ENCODE measurements at places on chromosomes 1 and 21. TPM values are rescaled to one million over a fixed set of nuclear protein-coding genes. Genes with fewer than 3 reads are reported as not detected.

Gene AMY2A
- total RNA-seq: not detected

GRCh38 chr1:13622446-13622845 lies 38.8 kb downstream of the PDPN start:
- no peak for DNase-seq

Gene IVL
- not detected for total RNA-seq

DNA sequence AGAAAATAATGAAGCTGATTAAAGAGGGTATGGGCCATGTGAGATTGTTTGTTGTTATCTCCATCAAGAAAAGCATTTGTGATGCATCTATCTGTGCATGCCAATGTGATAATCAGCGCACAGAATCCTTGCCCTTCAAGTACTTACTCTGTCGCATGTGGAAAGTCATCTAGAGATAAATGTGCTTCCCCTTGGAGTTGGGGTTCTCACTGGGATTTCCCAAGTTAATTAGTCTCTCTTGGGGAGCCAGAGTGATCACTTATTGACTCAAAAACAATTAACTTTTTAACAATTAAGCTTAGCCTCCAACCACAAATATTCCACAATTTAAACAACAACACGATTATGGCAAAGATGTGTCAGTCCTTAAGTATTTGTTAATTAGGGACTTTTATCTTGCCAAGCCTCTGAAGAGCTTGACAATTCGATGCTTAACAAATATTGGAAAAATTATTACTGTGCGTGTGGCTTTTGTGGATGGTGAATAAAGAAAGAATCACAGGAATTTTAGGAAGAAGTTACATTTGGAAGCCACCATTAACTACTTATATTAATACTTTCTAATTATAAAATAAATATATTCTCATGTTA lies 17.5 kb downstream of the RHOU start:
- DNase-seq: no peak

DNA sequence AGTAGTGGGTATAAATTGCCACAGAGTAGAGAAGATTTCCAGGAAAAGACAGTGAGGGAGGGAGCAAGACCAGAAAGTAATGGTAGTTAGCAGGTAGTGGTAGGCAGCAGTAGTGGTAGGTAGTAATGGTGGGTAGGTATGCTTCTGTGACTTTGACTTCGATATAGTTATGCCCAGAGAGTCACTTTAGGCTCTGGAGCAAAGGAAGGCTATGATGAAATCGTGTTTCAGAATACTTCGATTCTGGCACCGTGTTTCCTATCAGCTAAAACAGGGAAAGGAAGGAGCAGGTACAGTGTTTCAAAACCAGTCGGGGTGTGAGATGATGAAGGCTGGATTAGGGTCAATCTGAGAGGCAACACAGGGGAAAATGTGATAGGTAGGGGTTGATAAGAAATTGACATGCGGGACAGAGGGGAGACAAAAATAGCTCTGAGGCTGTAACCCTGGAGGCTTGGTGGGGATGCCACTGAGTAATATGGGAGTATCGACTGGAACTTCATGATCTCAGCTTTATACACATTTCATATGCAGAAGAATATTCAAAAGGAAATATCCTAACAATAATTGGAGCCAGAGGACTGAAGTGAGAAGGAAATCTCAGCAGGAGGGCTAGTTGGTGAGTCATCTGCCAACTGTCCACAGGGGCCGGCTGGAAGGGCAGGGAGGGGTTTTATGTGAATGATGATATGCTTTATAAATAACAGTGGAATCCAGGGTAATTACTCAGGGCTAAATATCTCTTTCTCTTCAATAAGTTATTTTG lies 25.2 kb upstream of the TRIM45 start:
- no peak for DNase-seq

DNA sequence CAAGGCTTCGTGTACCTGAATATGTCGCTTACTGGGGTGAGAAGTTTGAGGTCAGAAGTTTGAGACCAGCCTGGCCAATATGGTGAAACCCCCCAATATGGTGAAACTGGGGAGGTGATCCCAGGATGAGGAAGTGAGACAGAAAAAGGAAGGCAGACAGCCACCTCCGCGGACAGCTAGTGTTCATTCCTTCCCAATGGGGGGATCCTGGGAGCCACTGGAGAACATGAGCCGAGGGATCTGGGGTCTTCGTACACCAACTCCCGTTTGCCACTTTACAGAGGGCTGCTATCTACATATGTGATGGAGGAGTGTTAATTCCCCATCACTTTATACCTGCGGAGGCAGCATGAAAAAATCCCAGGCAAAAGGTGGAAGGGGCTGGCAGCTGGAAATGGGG lies 19.6 kb upstream of the IFFO2 start:
- no peak for DNase-seq

DNA sequence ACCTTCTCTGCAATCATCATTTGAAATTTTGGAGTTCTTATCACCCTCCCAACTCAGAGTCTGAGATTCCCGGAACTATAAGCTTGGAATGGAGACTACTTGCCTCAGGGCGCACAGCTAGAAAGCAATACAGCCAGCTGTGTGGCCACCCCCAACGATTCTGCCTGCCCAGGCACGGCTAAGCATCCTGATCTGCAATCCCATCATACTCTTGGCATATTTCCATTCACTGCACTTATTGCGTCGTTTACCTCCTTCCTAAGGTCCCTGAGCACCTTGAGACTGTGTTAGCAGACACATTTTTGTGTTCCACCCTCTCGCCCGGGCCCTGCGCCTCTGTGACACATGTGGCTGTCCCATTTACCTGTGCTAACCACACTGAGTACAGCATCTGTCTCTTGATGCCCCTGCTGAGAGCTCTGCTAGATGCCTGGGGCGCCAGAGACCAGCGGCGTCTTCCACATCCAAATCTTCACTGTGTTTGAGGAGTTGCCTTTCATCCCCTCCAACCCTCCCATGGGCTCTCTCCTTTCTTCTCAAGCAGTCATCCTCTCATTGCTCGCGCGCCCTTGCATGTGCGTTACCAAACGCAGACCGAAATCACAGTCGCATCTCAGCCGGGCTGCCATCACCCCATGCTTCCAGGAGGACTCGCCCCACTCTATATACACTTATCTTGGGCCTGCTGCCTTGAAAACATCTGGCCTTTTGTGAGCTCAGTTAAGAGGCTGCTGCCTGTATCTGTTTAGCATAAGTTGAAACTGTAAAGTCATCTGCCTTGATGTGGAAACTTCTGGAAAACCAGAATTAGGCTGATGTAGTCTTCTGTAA lies 3.5 kb upstream of the CLDN19 start:
- DNase-seq: no peak

Gene LCE1F
- not detected for total RNA-seq

Gene POU2F1
- total RNA-seq: 40.1 TPM

GRCh38 chr21:38433471-38433870 lies 64.8 kb downstream of the ERG start:
- no peak for DNase-seq

DNA sequence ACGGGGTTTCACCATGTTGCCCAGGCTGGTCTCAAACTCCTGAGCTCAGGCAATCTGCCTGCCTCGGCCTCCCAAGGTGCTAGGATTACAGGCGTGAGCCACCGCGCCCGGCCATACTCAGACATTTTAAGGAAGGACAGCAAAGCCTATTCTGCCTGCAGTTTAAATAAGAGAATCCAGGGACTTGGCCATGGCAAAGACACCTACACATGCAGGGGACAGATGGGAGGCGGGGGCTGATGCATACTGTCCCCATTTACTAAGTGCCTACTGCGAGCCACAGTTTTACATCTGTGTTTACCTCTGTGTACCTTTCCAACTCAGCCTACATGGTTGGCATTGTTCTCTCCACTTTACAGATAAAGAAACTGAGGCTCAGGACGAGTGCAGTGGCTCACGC lies 25.4 kb downstream of the LDLRAD2 start:
- DNase-seq: no peak

GRCh38 chr1:245809361-245809760 lies 654.6 kb downstream of the KIF26B start:
- DNase-seq: no peak

GRCh38 chr1:240484804-240485443 lies 127.0 kb downstream of the GREM2 start:
- no peak for DNase-seq

DNA sequence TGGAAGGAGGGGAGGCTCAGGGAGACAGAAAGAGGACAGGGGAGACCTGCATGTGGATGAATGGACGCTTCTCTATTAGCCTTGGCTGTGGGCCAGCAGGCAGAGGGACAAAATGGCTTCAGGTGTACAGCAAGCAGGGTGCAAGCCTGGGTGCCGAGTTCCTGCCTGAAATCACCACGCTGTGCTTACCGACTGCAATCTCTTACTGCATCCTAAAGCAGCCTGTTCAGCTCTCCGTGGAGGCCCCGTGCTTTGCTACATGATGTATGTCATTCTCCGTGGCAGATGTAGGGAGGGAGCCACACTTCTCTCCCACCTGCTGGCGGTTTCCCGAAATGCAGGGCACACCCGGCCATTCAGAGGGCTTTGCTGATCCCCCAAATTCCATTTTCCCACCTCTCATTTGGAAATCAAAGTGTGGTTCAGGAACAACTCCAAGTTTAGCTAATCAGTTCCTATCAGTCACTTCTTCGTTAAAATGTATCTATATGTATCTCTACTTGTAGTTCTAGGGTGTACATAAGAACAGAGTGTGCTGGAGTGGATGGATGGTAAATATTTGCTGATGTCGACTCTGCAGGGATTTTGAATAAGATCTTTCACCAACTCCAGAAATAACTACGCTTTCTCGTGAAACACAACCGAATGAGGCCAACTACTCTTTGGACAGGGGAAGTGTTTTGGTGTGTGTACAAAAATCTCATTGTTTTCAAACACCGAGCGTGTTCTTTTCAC lies 122.3 kb upstream of the BACE2 start:
- DNase-seq: peak; percentile 37

Gene SPRR2F
- not detected for total RNA-seq

Gene OVAAL
- not detected for total RNA-seq

GRCh38 chr1:55490547-55490946 lies 275.4 kb upstream of the USP24 start:
- DNase-seq: no peak

GRCh38 chr1:162916407-162916806 lies 55.4 kb upstream of the CCDC190 start:
- DNase-seq: no peak

DNA sequence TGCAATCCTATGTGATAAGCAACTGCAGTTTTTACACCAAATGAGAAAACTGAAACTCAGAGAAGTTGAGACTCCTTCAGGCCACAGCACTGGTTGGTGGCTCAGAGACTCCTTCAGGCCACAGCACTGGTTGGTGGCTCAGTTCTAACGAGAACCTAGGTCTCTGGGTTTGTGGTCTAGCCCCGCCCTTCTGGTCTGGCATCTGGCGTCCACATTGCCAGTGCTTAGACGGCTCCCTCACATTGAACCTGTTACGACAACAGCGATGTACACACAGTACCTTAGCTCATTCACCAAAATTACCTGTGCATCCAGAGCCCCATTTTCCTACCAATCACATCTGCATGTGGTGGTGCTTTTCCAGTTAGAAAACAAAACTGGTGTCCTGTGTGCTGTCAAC lies 66.1 kb downstream of the NID1 start:
- DNase-seq: no peak

- DNase-seq: no peak
Observed at GRCh38 chr1:230175839-230176238, 108.8 kb downstream of the GALNT2 start.

Gene FCAMR
- total RNA-seq: not detected

GRCh38 chr1:232655028-232655745 lies 25.3 kb upstream of the SIPA1L2 start:
- no peak for DNase-seq

- DNase-seq: no peak
Observed at GRCh38 chr1:26697431-26697977, 1.7 kb downstream of the ARID1A start.

Gene WDR47
- total RNA-seq: 18.0 TPM

Gene RBP7
- total RNA-seq: not detected

- peak; percentile 43 for DNase-seq
Observed at GRCh38 chr1:160291248-160292220, 6.6 kb upstream of the PEX19 start.

DNA sequence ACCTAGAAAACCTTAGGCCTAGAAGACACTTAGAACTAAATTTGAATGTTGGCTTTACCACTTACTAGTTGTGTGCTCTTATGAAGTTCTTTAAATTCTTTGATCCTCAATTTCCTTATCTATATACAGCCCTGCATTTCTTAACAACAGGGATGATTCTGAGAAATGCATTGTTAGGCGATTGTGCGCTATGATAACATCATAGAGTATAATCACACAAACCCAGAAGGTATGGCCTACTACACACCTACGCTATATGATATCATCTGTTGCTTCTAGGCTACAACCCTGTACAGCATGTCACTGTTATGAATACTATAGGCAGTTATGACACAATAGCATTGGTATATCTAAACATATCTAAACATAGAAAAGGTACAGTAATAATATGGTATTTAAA lies 137.4 kb downstream of the CHD1L start:
- DNase-seq: no peak

Gene TAF5L
- 29.4 TPM for total RNA-seq

Gene PLA2G2C
- not detected for total RNA-seq

GRCh38 chr1:79895573-79895972 lies 889.0 kb upstream of the ADGRL4 start:
- DNase-seq: no peak

Gene RNU1-4
- total RNA-seq: 2,478 TPM

Gene ANGPTL3
- total RNA-seq: not detected

Gene TTC22
- total RNA-seq: not detected

DNA sequence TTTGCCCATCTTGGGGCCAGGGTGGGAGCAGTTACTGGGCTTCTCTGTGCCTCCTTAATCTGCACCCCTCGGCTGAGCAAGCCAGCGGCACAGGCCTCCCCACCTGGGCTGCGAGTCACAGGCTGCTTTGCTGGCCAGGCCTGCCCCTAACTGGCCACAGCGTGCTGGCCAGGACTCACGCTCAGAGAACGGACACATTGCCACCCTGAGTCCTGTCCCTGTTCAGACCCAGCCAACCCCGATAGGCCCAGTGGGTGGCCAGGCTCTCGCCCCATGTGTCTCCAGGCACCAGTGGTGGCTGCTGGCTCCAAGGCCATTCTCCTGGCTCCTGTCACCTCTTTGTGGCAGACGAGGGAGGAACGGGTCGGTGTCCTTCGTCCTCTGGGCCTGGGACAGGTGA lies 61.3 kb downstream of the MORN1 start:
- DNase-seq: no peak

Gene B3GALT6
- total RNA-seq: 41.1 TPM

Gene FAM229A
- total RNA-seq: 7.7 TPM

GRCh38 chr1:23930861-23931490 lies 17.8 kb upstream of the CNR2 start:
- DNase-seq: no peak

Gene PLPPR4
- total RNA-seq: not detected

- no peak for DNase-seq
Observed at GRCh38 chr1:236718328-236718727, 32.0 kb downstream of the ACTN2 start.

- no peak for DNase-seq
Observed at GRCh38 chr1:109898842-109899241, 11.8 kb upstream of the CSF1 start.

DNA sequence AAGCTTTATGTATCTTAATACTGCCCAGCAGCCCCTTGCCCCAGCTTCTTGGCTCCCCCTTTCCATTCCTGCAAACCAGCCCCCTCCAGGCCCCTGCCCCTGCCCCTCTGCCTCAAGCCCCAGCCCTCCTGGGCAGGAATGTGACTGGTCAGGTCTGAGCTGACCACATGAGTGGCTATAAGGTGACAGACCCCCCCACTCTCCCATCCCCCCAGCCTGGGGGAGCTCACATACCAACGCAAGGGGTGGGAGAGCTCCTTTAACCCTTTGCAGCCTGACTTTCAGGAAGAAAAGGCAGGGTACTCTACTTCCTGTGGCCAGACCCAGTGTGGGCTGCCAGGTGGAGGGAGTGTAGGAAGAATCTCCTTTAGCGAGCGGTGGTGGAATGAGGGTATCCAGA lies 33.2 kb downstream of the AHDC1 start:
- DNase-seq: no peak

GRCh38 chr1:2905356-2905755 lies 103.9 kb upstream of the TTC34 start:
- DNase-seq: no peak

Gene PTPRC
- total RNA-seq: not detected

Data from neural crest cell (in vitro differentiated cells).